ENCODE measurements at places on chromosomes 16 and 17. TPM values are rescaled to one million over a fixed set of nuclear protein-coding genes. Genes with fewer than 3 reads are reported as not detected.

GRCh38 chr16:50309156-50309526 lies 42.8 kb downstream of the ADCY7 start:
- no peaks in the 10 kb centered on the region for H3K27me3 ChIP-seq
- H3K36me3 ChIP-seq = peaks cover 28% of the 10 kb centered on the region
- no peak for DNase-seq
- no peak overlapping the region for H3K4me3 ChIP-seq
- H3K27ac ChIP-seq = peak overlapping the region; percentile 42
- H3K4me1 ChIP-seq = peaks cover 14% of the 10 kb centered on the region

The IL32 gene
- 2,360 TPM for total RNA-seq

DNA sequence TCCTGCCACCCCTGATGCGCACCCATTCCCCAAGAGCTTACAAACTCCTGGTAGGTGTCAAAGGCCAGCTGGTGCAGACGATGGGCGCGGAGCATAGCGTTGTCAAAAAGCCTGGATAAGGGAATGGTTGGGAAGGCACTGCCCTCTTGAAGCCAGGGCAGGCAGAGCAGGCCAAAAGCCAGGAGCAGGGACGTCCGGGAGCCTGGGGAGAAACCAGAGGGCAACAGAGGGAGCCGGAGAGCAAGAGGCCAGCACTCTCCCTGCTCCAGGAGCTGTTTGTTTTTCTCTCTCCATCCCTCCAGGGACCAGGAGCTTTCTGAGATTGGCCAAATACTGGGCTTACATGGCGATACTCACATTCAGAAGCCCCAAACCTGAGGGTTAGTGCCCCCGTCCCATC lies 334 bp downstream of the GH1 start:
- DNase-seq = no peak
- no peak overlapping the region for H3K4me3 ChIP-seq
- H3K36me3 ChIP-seq = no peaks in the 10 kb centered on the region

DNA sequence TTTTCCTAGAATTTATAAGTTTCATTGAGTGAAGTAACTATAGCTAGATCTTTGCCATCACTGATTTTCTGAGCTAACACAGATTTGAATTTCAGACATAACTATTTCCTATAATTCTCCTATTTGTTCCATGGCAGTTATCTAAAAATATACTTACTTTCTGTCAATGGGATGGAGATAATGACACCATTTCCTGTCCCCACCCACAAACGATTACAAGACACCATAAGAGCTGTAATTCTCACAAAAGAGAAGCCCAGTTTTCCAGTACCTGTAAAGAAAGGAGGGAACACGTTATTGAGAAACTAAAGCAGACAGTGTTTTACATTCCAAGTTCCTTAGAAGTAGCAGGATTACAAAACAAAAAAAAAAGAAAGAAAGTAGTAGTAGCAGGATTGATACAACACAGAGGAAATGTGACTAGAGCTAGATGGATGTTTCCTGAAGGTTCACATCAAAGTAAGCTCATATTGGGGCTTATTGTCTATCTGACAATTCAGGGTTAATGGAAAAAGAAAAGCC lies 110.9 kb upstream of the TOB1 start:
- peaks cover 14% of the 10 kb centered on the region for H3K4me1 ChIP-seq
- peaks cover 25% of the 10 kb centered on the region for H3K36me3 ChIP-seq

GRCh38 chr17:31560616-31561235 lies 169.3 kb downstream of the RAB11FIP4 start:
- no peak for DNase-seq
- H3K4me3 ChIP-seq = peak overlapping the region; percentile 1
- H3K27me3 ChIP-seq = peaks cover 5% of the 10 kb centered on the region
- H3K27ac ChIP-seq = peak overlapping the region; percentile 5

The FAM171A2 gene
- 0.18 TPM for total RNA-seq

The EPX gene
- total RNA-seq = not detected

DNA sequence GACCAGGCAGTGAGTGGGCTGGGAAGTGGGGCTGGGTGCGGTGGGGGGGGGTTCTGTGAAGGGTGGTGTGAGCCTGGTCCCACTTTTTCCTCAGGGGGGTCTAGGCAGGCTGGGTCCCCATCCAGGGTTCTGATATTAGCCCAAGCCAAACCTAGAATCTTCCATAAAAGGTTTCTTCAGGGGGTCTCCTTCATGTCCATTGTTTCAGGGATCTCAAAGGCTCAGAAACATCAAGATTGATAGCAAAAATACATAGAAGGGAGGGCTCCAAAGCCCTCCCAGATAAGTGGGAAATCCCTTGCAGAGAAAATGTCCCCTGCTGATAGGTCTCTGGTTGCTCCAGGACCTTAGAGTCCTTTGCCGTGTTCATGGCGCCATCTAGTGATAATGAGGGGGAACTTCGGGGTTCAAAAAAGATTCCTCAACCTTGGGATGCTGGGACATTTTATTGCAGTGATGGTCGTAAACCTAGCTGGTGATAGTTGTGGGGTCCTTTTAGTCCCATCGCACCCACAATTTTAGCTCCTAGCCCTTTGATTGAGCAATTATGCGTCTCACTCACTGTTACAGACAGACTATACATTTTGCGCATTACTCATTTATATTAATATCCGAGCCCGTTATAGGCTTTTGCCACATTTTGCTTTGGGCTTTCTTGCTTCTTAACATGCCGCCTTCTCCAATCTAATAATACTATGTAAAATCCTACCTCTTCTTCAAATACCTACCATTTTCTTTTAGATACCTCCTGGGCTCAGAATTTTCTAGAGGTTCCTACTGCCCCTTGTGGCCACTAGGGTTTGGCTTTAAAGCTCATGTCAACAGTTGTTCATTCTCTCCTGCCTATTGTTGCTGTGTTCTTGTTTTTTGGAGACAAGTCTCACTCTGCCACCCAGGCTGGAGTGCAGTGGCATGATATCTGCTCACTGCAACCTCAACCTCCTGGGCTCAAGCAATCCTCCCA lies 35.1 kb downstream of the IGF2BP1 start:
- DNase-seq = peak; percentile 62
- H3K4me3 ChIP-seq = no peak overlapping the region
- H3K27ac ChIP-seq = no peak overlapping the region
- peaks cover 4% of the 10 kb centered on the region for H3K27me3 ChIP-seq
- no peaks in the 10 kb centered on the region for H3K36me3 ChIP-seq

GRCh38 chr17:30565073-30565935 lies 88.1 kb downstream of the GOSR1 start:
- no peak overlapping the region for H3K4me3 ChIP-seq
- H3K27me3 ChIP-seq = no peaks in the 10 kb centered on the region
- no peak overlapping the region for H3K27ac ChIP-seq
- no peak for DNase-seq

The PLEKHG4 gene
- total RNA-seq = 23.1 TPM

GRCh38 chr17:62807812-62808575 lies at the start of gene MARCHF10:
TSS of gene MARCHF10 (minus strand) at chr17:62808314. CDS start at chr17:62801735, 6,579 bp downstream.
- peak; percentile 47 for DNase-seq
- peaks cover 40% of the 10 kb centered on the region for H3K27me3 ChIP-seq
- no peak within 1 kb of the TSS for H3K27ac ChIP-seq
- no peak within 1 kb of the TSS for H3K4me3 ChIP-seq
